ENCODE measurements at places on chromosomes 11 and 22.

DNA sequence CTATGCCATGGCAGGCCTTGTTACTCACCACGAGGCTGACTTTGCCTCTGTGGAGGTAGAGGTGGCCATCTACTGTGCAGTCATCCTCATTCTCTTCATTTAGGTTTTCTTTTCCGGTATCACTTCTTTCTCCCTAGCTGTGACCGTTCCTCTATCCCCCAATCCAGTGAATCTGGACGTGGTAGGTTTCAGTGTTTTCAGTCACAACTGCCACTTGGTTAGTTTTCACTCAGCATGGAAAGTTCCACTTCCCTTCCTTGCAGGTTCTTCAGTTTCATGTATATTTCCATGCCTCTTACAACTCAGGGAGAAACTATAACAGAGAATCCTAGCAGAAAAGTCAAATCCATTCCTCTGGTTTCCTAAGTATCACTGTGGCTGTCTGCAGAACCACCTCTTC is 1.9 kb downstream of the HPS4 start:
- no peak for DNase-seq

DNA sequence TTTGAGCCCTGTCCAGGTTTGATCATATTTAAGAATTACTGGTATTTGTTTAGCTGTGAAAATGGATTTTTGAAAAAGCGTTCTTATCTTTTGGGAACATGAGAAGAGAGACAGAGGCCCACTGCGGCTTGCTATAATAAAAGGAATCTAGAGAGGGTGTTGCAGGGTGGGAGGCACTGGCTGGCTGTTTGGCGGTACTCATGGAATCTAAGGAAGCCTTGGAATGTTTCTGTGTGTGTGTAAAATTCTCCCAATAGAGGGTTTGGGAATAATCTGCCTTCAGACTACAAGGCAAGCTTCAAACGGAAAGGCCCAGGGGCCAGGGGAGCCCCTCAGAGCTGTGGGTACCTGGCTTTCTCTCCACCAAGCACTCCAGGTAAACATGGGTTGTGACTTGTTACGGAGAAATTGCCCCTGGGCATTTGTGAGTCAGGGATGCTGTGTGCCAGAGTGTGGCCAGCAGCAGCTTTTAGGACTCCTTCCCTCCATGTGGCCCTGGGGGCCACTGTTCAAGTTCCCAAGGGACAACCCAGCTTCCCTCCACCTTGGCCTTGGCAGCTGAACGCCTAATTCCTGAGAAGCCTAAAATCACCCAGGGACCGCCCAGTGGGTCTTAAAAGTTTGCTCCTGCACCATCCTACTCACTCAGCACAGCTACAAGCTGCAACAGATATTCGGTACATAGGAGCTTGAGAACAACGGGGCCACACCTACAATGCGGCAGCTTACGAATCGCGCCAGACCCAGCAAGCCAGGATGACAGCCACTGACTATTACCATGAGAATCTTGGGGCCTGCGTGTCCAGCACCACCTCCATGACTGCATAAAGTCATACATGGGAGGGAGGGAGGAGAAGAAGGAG is 14.1 kb upstream of the SYT8 start:
- DNase-seq = no peak

DNA sequence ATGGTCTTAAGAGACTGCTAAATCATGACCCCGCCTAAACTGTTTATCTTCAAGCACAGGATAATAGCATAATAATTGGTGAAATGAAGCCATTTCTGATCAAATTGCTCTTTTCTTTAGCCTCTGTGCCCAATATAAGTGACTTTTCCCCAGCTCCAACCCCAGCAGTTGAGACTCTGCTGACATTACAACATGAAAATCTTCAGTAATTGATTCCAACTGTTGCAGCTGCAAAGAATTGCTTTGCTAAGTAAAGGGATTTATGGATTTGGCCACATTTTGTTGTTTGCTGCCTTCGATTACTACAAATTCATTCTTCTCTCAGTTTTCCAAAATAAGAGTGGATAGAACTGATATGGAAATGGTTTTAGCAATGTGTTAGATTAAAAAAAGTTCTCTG is 576.7 kb upstream of the LRRC4C start:
- DNase-seq = no peak

DNA sequence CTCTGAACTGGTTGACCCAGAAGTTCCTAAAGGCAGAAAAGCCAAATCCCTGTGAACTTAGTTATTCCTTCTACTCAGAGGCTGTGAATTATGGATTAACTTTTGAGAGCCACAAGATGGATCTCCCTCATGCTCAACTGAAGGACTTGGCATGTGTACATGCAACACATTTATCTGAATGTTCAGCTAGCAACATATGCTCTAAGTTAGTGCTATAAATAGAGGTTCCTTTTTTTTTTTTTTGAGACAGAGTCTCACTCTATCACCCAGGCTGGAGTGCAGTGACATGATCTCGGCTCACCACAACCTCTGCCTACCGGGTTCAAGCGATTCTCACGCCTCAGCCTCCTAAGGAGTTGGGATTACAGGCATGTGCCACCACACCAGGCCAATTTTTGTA is 40.1 kb downstream of the EIF4ENIF1 start:
- DNase-seq = no peak

DNA sequence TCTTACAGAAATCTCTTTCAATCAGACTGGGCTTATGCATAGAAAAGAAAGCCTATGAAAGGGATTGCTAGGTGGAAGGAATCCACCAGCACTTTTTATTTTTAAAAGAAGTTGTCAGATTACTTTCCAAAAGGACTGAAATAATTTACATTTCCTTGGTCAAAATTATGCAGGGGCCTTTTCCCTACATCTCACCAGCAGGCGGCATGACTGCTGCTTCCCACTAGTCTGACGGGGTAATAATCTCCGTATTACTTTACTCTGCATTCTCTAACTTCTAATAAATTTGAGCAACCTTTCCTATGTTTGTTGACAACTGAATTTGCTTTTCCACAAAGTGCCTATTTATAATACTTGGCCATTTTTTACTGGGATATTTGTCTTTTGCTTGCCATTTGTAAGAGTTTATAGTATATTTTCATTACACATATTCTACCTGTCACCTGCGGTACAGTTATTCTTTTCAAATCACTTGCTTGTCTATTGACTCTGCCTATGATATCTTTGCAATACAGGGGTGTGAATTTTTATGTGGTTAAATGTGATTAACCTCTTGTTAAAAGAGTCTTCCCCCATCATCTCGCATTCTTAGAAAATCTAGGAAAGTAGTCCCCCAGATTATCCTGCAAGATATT is 51.9 kb upstream of the USP47 start:
- DNase-seq = no peak

- DNase-seq = no peak
Observed at GRCh38 chr22:47030143-47030661, 267.8 kb downstream of the TBC1D22A start.

DNA sequence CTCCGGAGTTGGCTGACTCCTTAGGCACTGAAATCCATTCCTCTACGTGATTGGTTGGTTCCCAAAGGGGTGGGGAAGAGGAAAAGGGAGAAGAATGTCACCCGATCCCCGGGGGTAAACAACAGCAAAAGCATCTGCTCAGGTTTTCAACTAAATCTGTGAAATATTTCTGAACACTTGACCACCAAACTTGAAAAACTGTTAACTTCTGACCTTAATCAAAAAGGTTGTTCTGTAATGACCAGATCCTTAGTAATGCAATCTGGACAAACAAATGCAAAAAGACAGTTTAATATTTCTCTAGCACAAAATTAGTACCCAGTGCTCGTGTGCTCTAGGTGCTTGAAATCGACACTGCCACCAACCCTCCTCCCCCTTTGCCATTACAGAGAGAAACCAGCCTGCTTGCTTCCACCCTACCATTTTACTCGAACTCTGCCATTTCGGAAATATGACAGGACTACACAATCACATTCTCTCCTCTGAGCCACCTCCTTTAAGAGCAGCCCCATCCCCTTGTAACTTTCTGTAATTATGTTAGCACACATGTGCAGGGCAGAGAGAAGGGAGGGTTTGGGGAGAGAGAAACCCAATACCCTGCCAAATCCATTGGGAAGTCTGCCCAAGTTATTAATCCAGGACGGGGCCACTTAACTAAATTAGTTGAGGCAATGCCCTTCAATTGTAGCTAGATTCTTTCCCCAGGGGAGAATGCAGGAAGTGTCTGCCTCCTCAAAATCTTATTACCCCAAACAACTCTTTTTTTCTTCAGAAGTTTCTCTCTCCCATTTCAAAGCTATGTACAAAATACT is 113.8 kb downstream of the RBFOX2 start:
- DNase-seq = no peak

GRCh38 chr11:2770096-2770751 is 70.4 kb upstream of the KCNQ1OT1 start:
- DNase-seq = peak; percentile 8

- no peak for DNase-seq
Observed at GRCh38 chr11:48052183-48053044, 72.1 kb downstream of the PTPRJ start.

All from memory B cell (primary cell).